ENCODE measurements at places on chromosomes 6 and 20.

DNA sequence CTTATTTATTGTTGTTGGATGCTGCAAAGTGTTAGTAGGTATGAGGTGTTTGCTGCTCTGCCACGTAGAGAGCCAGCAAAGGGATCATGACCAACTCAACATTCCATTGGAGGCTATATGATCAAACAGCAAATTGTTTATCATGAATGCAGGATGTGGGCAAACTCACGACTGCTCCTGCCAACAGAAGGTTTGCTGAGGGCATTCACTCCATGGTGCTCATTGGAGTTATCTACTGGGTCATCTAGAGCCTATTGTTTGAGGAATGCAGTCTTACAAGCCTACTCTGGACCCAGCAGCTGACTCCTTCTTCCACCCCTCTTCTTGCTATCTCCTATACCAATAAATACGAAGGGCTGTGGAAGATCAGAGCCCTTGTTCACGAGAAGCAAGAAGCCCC lies 12.1 kb downstream of the MICB start:
- no peak for DNase-seq

- DNase-seq = no peak
These were observed 10.7 kb downstream of the NEDD9 start for GRCh38 chr6:11221623-11222384.

DNA sequence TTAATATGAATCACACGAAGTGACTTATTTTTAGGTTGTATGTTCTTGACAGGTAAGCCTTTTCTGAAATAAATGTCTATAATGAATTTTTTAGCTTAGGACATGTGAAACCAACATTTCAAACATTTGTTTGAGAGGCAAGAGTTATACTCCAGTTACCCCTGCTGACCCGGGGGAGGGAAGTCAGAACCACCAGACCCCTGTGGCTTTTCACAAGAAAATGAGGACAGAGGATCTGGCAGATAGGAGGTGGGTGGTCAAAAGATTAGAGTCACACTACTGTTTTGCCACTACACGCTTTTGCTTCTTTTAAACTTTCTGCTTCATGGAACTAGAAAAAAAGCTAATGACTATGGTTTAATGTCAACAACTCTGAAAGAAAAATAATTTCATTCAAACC lies 27.5 kb upstream of the ADGRF4 start:
- DNase-seq = no peak

- DNase-seq = no peak
These were observed 102.7 kb upstream of the AHI1 start for GRCh38 chr6:135600086-135600702.

DNA sequence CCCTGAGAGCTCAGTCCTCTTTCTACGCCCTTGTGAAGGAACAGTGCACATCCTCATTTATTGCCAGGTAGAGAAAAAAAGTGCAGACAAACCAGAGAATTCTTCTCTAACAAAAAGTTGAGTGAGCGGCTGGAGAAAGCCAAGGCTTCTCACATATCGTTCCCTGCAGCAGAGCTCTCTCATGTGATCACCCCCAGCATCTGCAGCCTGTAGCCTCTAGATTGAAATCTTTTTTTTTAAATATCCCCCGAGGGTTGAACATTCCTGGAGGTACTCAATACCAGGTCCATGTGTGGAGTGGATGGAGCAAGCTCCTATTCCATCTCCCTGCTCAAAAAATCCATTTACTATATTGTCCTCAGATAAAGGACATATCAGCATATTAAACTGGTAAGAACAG lies 22.9 kb upstream of the ZNF133 start:
- DNase-seq = no peak

DNA sequence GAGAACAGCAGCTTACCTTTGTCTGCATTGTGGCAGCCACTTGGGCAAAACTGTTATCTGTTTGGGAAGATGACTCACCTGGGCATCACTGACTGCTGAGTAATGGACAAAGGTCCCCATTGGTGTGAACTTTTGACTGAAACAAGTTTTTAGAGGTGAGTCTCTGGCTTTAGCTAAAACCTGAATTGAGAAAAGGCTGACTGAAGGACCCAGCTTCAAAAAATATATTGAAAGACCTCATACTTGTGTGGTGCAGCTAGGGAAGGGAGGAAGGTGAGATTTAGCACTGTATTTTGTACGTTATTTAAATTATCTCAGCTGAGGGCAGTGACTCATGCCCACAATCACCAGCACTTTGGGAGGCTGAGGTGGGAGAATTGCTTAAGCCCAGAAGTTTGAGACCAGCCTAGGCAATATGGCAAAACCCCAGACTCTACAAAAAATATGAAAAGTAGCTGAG lies 4.5 kb upstream of the CITED2 start:
- no peak for DNase-seq

GRCh38 chr20:45672765-45673164 lies 2.7 kb upstream of the WFDC11 start:
- DNase-seq = no peak

DNA sequence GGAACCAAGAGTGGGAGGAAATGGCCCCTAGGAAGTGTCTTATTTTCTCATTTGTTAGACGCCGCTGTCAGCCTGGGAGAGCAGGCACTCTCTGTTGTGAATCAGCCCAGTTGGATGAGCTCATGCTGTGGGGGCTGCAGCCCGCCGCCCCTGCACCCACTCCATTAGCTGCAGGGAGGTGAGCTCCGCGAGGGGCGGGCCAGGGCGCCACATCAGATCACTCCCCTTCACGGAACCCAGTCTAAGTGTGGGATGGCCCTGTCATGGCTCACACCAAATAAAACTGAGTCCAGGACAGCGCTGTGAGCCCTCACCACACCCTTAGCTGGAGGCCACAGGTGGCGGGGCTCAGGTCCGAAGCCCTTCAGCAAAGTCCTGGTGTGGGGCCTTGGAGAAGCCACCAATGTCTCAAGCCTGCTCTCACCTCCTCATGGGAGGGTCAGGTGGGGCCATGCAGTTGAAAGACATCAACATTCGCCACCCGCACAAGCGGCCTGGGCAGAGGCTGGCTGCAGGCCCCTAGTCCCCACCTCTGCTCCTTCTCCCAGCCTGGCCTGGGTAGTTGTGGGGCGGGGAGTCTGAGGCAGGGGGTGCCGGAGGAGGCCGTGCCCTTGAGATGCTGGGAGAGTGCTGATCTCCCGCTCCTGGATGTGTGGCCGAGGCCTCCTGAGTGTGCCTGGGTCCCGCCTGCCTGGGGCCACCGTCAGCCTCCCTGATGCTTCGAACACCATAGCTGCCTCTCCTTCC lies 66.2 kb upstream of the SLCO4A1 start:
- DNase-seq = no peak

All from COLO829 (cell line).